ENCODE measurements at places on chromosomes 1 and 21.

DNA sequence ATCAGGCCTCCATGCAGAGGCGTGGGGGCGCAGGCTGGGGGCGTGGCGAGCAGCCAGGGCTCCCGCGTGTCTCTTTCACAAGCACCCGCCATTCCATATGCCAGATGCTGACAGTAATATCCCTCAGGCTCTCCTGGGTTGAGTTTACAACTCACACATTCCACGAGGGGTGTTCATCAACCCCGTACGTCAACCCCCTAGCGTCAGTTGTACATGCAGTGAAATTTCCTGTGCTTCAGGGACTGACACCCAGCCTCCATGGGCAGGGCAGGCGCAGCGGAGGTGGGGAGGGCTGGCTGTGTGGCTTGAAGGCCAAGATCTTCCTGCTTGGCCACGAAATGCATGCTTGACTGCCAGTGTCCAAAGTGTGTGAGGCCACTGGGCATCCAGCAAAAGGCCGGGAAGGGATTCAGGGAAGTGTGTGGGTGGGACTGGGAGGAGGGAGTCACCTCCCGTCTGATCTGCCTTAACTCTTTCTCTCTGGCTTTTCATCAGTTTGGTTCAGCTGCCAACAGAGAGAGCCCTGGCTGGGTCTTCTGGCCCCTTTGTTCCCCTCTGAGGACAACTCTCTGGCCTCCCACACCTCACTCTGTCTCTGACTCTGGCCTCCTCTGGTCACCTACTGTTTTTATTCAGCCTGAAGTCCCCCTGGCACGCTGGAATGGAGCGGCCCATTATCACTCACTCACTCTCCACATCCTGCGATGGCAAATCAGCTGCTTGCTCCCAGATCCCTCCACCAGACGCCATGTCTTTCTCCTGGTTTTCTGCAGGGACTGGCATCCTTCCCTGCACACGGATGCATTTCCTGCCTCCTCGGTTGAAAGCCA lies 33.8 kb downstream of the CLIC6 start:
- DNase-seq: no peak

DNA sequence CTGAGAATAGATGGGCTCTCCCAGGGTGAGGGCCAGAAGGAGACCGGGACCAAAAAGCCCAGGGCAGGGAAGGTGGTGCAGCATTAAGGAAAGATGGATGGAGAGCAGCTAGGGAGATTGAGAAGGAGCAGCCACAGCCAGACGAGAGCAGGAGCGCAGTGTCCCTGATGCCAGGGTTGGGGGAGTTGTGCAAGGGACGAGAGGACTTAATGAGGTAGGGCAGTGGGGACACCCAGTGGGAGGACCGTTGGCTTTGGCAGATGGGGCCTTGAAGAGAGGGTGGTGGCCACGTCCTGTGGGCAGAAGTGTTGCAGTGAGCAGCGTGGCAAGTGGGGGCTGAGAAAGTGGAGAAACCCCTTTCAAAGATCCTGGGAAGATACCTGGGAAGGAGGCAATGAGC lies 38.0 kb upstream of the KDM4A start:
- DNase-seq: no peak

DNA sequence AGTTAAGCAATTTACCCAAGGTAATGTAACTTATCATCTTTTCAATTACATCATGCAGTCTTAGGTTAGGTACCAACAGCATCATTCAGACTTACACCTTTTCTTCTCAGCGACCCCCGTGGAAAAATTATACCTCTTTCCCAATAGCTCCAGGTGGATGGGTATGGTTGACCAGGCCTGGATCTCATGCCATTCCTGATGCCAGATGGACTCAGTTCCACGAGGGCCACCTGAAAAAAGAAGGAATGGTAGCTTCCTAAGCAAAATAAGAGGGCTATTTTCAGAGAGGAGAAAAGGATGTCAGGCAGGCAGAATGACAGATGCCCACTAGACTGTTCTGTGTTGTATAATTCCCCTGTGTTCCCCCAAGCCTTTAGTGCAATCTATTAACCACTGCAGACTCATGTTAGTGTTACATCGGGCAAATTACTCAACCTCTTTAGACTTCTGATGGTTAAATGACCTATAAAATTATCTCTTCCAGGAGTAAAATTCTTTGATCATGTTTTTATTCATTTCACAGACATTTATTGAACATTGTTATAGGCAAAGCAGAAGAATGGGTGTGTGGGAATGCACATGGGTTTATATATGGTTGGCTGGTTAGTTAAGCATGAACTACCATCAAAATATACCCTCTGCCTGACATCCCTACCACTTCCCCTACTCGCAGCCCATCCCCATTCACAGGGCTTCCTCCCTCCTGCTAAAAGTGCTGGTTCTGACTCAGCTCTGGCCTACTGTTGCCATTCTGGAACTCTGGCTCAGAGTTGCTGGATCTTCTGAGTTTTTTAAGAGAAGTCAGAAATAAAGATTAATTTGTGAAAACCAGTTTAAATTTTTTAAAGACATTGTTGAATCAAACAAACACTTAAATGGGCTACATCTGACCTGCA lies 10.6 kb upstream of the MYSM1 start:
- no peak for DNase-seq

- no peak for DNase-seq
Measured at GRCh38 chr1:232883992-232884661, 66.3 kb upstream of the NTPCR start.
